ENCODE measurements at places on chromosomes 7 and 10.

- no peak for DNase-seq
Measured at GRCh38 chr10:49679480-49679893, at the start of gene C10orf53. Gene C10orf53 (plus strand): TSS chr10:49679651. CDS start chr10:49679698, 47 bp downstream.

- DNase-seq: no peak
Measured at GRCh38 chr10:63268149-63268797, 135.1 kb downstream of the NRBF2 start.

GRCh38 chr10:78576276-78576675 is 492.5 kb upstream of the ZMIZ1 start:
- DNase-seq: no peak

GRCh38 chr10:79068203-79068561 is 584 bp upstream of the ZMIZ1 start:
- DNase-seq: no peak

- DNase-seq: no peak
Measured at GRCh38 chr10:124918191-124918830, 23.6 kb upstream of the ZRANB1 start.

GRCh38 chr7:157821959-157822687 is 485.3 kb downstream of the DNAJB6 start:
- DNase-seq: no peak

GRCh38 chr10:57959318-57960006 is 308.2 kb downstream of the IPMK start:
- DNase-seq: no peak

GRCh38 chr7:142391191-142391992 is 133.5 kb upstream of the PRSS58 start:
- peak; percentile 65 for DNase-seq

DNA sequence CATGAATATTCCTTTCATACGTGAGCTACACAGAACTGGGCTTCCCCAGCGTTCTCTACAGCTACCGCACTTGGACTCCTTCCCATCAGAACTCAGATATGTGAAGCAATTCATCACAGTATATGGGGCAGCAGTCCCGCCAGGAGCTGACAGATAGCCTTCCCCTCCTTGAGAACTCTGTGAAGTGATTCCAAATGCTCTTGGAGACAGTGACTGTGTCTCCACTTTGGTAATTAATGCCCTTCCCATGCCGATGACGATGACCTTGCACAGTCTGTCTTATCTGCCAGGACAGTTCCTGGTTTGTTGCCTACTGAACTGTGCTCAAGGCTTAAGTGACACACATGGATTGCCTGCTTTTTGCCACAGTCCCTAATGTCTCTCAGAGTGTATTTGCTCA is 75.0 kb upstream of the AFAP1L2 start:
- no peak for DNase-seq

DNA sequence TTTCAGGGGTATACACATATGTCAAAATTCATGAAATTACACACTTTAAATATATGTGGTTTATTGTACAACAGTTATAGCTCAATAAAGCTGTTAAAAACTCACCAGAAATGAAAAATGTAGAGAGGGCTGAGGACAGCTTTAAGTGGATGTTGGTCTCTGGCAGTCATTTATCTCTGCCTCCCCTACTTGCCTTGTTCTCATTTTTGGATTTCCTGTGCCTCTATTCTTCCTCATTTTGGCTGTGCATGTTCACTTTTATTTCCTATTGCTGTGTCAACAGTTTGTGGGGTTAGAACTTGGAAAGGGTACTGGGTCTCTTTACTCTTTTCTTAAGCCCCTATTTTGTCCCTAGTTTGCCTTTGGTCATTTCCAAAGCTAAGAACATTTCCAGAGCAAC is 18.6 kb upstream of the MEST start:
- DNase-seq: peak; percentile 82

DNA sequence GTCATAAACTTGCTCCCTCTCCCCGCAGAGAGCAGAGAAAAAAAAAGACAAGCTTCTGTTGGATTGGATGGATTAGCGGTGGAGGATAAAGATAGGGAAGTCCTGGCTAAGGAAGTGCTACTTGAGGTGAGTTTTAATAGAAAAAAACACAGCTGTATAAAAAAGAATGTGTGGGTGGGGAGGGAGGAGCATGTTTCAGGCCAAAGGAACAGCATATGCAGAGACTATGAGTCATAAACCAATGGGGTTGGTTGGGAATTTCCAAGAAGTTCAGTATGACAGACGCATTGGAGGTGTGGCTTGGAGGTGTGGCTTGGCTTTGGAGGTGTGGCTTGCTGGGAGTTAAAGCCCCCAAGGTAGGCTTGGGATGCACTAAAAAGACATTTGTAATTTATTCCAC is 103.0 kb upstream of the LSM8 start:
- no peak for DNase-seq
